Peyer's patch (tissue), 4 donors: ENCODE measurements at places on chromosomes 11 and 22. TPM values are rescaled to one million over a fixed set of nuclear protein-coding genes. Genes with fewer than 3 reads are reported as not detected.

The NXPE2 gene
- total RNA-seq, result 2.8 TPM

The SELENOH gene
- total RNA-seq, result 42.0 TPM

The TSKU gene
- 102 TPM for total RNA-seq

The GLYATL1B gene
- not detected for total RNA-seq

The FREY1 gene
- total RNA-seq, result not detected

The FBLN1 gene
- 144 TPM for total RNA-seq
